Activated CD4-positive, alpha-beta T cell treated with anti-CD3 and anti-CD28 coated beads, Interleukin-2, amount 50 U/mL, for 24 hours (primary cell): ENCODE measurements at places on chromosomes 1 and 21.

- DNase-seq: no peak
These were observed 65.3 kb downstream of the SPSB1 start for GRCh38 chr1:9357958-9358357.

GRCh38 chr1:231933711-231934626, 307.4 kb downstream of the DISC1 start:
- no peak for DNase-seq

DNA sequence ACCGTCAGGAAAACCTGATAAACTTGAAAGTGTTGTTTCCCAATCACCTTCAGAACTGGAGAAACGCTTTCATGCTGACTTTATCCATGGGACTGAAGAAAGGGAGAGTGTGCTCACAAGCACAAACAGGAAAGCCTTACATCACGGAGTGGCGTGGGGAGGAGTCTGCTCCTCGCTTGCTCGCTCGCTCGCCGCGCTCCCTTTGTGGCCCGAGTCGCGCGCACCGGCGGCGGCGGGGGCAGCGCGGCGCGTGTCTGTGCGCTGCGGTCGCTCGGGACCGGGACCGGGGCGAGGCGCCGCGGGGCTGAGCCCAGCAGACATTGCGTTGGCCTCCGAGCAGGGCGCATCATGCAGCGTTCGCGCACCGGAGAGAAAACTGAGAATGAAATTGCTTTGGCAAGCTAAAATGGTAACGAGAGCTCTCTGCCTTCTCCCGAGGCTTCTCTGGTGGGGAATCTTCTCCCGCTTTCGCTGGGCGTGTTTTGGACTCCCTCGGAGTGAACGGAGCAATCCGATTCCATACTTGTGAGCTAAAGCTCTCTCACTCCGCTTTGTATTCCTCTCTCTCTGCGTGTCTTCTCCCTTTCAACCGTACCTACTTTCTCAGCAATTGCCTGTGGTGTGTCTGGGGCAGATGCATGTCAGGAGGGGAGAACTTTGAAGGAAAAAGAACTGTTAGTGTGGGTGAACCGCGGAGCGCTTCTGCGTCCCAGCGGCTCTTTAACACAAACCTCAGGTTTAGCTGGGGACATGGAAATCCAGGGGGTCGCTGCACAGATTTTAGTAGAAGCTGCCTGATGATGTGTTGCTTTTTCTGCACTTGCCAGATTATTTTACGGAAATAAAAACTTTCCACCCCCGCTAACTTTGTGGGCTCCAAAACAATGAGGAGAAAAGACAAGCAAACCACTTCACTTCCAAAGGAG, at the start of gene RGL1:
Gene RGL1 (plus strand): TSS at position 205 of the 926 bp plus-strand sequence. CDS start 178 bp downstream, at position 383.
- DNase-seq: peak; percentile 3

- DNase-seq: no peak
These were observed 1.1 kb downstream of the FCRLB start for GRCh38 chr1:161722406-161722805.

DNA sequence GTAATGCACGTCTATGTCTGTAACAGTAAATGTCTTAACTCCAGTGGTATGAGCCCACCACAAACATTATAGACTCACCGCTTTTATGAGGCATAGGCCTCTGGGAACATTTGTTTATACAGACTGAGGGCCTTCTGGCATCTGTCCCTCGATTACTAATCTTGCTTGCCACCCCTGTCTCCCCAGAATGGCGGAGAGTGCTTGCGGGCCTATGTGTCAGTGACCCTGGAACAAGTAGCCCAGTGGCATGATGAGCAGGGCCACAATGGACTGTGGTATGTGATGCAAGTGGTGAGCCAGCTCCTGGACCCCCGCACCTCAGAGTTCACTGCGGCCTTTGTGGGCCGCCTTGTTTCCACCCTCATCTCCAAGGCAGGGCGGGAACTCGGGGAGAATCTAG, 18.3 kb upstream of the SHISA4 start:
- no peak for DNase-seq

- DNase-seq: no peak
These were observed 198.1 kb upstream of the NCAM2 start for GRCh38 chr21:20800106-20800505.
